ENCODE measurements at places on chromosomes 16 and 17. TPM values are rescaled to one million over a fixed set of nuclear protein-coding genes. Genes with fewer than 3 reads are reported as not detected.
A peak's percentile ranks its signal among the peaks of the same experiment; 100 is the strongest.

DNA sequence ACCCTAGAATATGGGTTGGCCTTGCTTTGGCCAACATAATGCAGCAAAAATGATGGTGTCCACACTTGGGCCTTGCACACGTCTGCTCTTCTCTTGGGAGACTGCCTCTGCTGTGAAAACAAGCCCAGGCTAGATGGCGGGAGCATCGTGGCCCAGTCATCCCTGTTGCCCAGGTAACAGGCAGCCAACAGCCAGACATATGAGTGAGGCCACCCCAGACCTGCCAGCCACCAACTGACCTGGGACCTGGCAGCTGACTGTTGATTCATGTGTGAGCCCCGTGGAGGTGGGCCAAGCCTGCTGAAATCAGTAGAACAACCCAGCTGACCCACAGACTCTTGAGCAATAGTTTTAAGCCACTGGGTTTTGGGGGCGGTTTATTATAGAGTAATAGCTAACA is 39.4 kb upstream of the CDH3 start:
- no peak for DNase-seq
- H3K27ac ChIP-seq, result no peak overlapping the region
- no peaks in the 10 kb centered on the region for H3K36me3 ChIP-seq
- H3K27me3 ChIP-seq, result peaks cover 2% of the 10 kb centered on the region

GRCh38 chr17:83113792-83114191 is 34.4 kb downstream of the METRNL start:
- H3K27ac ChIP-seq, result no peak overlapping the region
- no peak overlapping the region for H3K4me3 ChIP-seq
- H3K4me1 ChIP-seq, result no peaks in the 10 kb centered on the region
- peaks cover 7% of the 10 kb centered on the region for H3K27me3 ChIP-seq
- H3K36me3 ChIP-seq, result peaks cover 6% of the 10 kb centered on the region

DNA sequence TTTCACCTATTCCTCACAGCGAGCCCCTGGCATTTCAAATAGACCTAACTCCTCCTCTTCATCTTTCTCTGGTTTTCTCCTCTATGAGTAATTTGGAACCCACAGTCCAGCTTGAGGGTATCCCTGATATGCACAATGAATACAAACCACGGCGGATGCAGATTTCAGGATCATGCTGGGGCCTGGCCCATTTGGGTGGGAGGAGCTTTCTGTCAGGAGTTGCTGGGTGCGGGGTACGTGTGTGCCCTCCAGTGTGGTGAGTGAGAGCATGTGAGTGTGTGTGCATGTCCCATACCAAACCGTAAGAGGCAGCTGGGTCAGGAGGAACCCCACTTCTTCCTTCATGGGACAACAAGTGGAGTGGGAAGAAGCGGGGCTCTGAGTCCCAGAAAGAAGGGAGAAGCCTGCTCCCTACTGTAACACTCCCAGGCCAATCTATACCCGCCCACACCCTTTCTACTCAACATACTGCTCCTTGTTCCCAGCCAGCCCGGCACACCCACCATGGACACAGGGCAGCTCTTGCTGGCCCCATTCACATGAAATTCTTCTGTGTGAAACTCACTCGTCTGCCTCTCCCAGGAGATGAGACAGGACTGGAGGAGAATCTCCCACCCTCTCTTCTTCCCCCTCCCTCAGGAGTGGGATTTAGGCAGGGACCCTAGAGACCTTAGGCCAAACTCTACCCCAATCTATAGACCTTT is 18.4 kb downstream of the CNTNAP1 start:
- no peak for DNase-seq
- H3K27ac ChIP-seq, result no peak overlapping the region
- H3K4me3 ChIP-seq, result no peak overlapping the region
- H3K4me1 ChIP-seq, result peaks cover 3% of the 10 kb centered on the region
- peaks cover 30% of the 10 kb centered on the region for H3K36me3 ChIP-seq
- H3K27me3 ChIP-seq, result peaks cover 8% of the 10 kb centered on the region

Gene CDH11
- total RNA-seq, result 42.6 TPM

GRCh38 chr17:40481106-40481505 is 20.3 kb downstream of the TNS4 start:
- H3K27me3 ChIP-seq, result peaks cover 13% of the 10 kb centered on the region
- peaks cover 24% of the 10 kb centered on the region for H3K4me1 ChIP-seq
- DNase-seq, result no peak
- no peak overlapping the region for H3K27ac ChIP-seq
- H3K36me3 ChIP-seq, result no peaks in the 10 kb centered on the region
- H3K4me3 ChIP-seq, result no peak overlapping the region

GRCh38 chr16:83994703-83995102 is 26.7 kb downstream of the NECAB2 start:
- no peaks in the 10 kb centered on the region for H3K36me3 ChIP-seq
- no peak for DNase-seq
- no peaks in the 10 kb centered on the region for H3K4me1 ChIP-seq

DNA sequence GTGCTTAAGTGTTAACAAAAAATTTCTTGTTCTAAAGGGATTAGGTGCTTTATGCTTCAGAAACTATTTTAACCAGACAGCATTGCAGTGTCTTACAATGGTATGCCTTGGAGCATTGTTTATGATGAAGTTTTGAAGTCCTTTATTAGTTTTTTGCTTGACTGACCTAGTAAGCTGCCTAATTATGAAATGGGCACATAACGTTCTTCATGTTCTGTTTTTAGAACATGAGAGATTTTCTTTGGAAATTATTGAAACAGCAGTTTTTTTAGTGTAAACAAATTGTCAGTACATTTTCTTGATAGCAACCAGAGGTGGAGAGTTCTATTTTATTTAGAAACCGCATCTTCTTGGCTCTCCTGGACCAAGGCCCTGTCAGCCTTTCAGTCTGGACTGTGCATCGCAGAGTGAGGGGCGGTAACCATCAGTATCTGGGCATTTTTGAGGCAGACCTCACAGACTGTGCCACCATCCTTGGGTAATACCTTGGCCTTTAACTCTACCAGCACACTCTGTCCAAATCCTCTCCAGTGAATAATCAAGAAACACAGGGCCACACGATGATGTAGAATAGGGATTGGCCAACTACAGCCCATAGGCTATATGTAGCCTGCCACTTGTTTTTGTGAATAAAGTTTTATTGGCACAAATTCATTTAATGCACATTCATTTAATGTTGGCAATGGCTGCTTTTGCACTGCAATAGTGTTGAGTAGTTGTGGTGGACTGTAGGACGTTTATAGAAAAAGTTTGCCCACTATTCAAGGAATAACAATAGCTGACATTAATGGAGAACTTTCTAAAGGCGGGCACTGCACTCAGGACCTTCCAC is 81.1 kb downstream of the VPS35L start:
- H3K4me1 ChIP-seq, result no peaks in the 10 kb centered on the region
- peaks cover 1% of the 10 kb centered on the region for H3K27me3 ChIP-seq
- no peak overlapping the region for H3K4me3 ChIP-seq
- H3K36me3 ChIP-seq, result peaks cover 28% of the 10 kb centered on the region

DNA sequence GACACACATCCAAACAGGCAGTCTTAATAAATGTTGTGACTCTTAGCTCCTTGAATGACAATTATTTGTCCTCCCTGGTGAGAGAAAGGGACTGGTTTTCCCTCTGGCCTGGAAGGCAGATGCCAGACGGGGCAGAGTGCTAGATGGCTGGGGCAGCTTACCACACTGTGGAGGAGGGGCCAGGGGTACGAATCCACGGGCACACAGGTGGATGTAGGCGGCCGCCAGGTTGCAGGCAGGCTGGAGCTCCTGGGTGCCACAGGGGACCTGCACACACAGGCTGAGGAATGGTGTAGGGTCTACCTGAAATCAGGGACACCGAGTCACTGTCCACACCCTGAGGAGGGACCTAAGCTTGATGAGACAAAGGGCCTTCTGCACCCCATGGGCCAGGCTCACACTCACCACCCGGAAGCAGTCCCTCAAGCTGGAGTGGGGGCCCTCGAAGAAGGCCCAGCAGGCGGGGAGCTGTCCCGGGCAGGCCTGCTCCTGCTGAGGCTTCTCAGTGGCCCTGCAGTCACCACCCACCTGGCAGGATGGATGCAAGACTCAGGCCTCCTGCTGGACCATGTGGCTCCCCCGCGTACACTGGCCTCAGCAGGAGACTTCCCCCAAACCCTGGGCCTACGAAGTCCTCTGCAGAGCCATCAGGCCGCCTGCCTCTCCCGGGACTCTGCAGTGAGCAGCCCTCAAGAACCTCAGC is 38.4 kb downstream of the RMI2 start:
- DNase-seq, result no peak
- no peaks in the 10 kb centered on the region for H3K4me1 ChIP-seq
- H3K27ac ChIP-seq, result no peak overlapping the region
- peaks cover 8% of the 10 kb centered on the region for H3K27me3 ChIP-seq
- no peak overlapping the region for H3K4me3 ChIP-seq
- no peaks in the 10 kb centered on the region for H3K36me3 ChIP-seq

- H3K4me3 ChIP-seq, result no peak overlapping the region
- peaks cover 12% of the 10 kb centered on the region for H3K27me3 ChIP-seq
- DNase-seq, result no peak
Observed at GRCh38 chr16:48525201-48526057, 84.6 kb downstream of the N4BP1 start.

- no peak for DNase-seq
- peaks cover 8% of the 10 kb centered on the region for H3K27me3 ChIP-seq
- peaks cover 22% of the 10 kb centered on the region for H3K4me1 ChIP-seq
- no peak overlapping the region for H3K27ac ChIP-seq
- no peak overlapping the region for H3K4me3 ChIP-seq
Observed at GRCh38 chr17:44191941-44192496, 5.2 kb downstream of the TMUB2 start.

GRCh38 chr17:51857052-51857597 is 301.4 kb downstream of the CA10 start:
- DNase-seq, result no peak
- H3K36me3 ChIP-seq, result no peaks in the 10 kb centered on the region
- H3K4me1 ChIP-seq, result no peaks in the 10 kb centered on the region
- no peak overlapping the region for H3K27ac ChIP-seq

DNA sequence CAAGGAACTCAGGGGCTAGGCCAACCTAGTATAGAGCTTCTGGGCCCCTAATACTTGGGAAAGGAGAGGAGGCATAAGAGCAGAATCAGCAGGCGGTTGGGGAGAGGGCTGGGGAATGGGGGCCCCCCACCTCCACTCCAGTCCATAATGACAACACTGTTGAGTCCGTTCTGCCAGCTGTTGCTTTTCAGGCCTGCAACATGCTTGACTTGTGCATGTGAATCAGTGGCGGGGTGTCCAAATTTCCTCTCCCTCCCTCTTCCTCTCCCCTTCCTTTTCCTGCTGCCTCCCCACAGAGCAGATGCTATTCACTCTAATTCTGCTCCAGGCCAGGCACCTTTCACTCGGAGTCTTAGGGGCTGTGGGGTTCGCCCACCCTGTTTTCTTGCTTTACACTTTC is 31.7 kb downstream of the SGSM2 start:
- H3K27ac ChIP-seq, result peak overlapping the region; percentile 64
- no peak for DNase-seq
- H3K4me1 ChIP-seq, result peaks cover 16% of the 10 kb centered on the region
- peaks cover 3% of the 10 kb centered on the region for H3K36me3 ChIP-seq
- peaks cover 7% of the 10 kb centered on the region for H3K27me3 ChIP-seq

- no peaks in the 10 kb centered on the region for H3K36me3 ChIP-seq
- no peak within 1 kb of the TSS for H3K27ac ChIP-seq
Observed at GRCh38 chr16:82034981-82035612, at the start of gene HSD17B2. TSS of gene HSD17B2 (plus strand) at chr16:82035253. CDS start at chr16:82035425, 172 bp downstream.

DNA sequence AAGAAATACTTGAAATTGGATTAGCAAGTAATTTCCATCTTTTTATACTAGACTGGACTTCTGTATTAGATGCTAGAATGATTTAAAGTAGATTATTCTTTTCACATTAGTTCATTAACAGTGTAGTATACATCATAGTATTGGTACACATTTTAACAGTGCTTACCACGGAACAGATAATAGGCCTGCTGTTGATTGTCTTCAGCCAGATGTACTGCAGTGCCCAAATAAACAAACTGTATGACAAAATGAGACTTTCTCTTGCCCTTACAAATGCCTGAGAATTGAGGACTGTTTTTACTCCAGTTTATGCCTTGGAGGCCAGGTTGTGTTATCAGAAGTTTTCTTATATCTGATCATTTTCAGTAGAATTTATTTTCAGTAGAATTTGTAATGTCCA is 631 bp downstream of the EVI2A start:
- H3K27me3 ChIP-seq, result no peaks in the 10 kb centered on the region
- no peaks in the 10 kb centered on the region for H3K36me3 ChIP-seq
- DNase-seq, result no peak
- no peak overlapping the region for H3K27ac ChIP-seq
- H3K4me3 ChIP-seq, result no peak overlapping the region
- H3K4me1 ChIP-seq, result peaks cover 10% of the 10 kb centered on the region

- no peaks in the 10 kb centered on the region for H3K4me1 ChIP-seq
- H3K4me3 ChIP-seq, result no peak overlapping the region
- no peak for DNase-seq
- H3K27me3 ChIP-seq, result peaks cover 16% of the 10 kb centered on the region
- no peak overlapping the region for H3K27ac ChIP-seq
- peaks cover 8% of the 10 kb centered on the region for H3K36me3 ChIP-seq
Observed at GRCh38 chr16:83973581-83974385, 5.7 kb downstream of the NECAB2 start.

Gene KRT34
- total RNA-seq, result not detected

DNA sequence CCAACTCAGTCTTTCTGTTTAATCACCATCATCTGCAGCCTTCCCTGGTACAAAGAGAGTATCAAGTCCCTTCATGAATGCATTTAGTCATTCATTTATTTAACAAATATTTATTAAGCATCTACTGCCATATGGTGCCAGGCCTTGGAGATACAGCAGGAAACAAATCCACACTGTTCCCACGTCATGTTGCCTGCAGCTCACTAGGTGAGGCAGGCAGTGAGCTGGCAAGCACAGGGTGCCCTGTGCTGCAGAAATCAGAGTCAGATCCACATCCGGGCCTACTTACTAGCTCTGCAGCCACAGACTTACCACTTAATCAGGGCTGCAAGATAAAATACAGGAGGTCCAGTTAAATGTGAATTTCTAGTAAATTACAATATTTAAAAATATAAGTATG is 38.5 kb upstream of the CES5A start:
- H3K27me3 ChIP-seq, result peaks cover 11% of the 10 kb centered on the region
- no peaks in the 10 kb centered on the region for H3K36me3 ChIP-seq
- H3K4me1 ChIP-seq, result no peaks in the 10 kb centered on the region
- no peak for DNase-seq
- no peak overlapping the region for H3K27ac ChIP-seq

Gene TMEM220
- 2.3 TPM for total RNA-seq

GRCh38 chr17:3558603-3559269 is 1.1 kb upstream of the TRPV3 start:
- peaks cover 8% of the 10 kb centered on the region for H3K27me3 ChIP-seq
- H3K27ac ChIP-seq, result no peak overlapping the region
- no peaks in the 10 kb centered on the region for H3K36me3 ChIP-seq
- H3K4me3 ChIP-seq, result no peak overlapping the region

Gene GRAPL
- total RNA-seq, result 38.3 TPM

Gene CLEC18B
- 0.26 TPM for total RNA-seq

DNA sequence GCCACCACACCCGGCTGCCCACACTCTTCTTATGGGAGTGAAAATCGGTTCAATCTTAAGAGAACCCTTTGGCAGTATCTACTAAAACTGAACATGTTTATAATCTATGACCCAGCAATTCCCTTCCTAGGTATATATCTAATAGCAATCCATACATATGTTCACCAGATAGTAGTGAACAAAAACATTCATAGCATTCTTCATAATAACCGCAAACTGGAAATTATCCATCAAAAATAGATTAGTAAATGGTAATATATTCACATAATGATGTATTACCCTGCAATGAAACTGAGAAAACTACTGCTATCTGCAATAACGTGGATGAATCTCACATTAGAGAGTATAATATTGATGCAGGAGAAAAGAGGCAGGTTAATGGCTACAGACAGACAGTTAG is 23.1 kb downstream of the COPRS start:
- DNase-seq, result no peak
- H3K4me3 ChIP-seq, result no peak overlapping the region
- H3K27me3 ChIP-seq, result peaks cover 2% of the 10 kb centered on the region
- H3K4me1 ChIP-seq, result peaks cover 12% of the 10 kb centered on the region

Gene DRC7
- 1.8 TPM for total RNA-seq

Gene DLG4
- 44.3 TPM for total RNA-seq

Gene GCGR
- not detected for total RNA-seq
